ENCODE measurements at places on chromosomes 12 and 14.

- DNase-seq, result no peak
Observed at GRCh38 chr12:112907415-112908157, 824 bp downstream of the OAS1 start.

GRCh38 chr12:3073438-3074250 is 3.5 kb upstream of the TSPAN9 start:
- no peak for DNase-seq

- DNase-seq, result no peak
Observed at GRCh38 chr12:110269622-110270124, 11.4 kb upstream of the ATP2A2 start.

GRCh38 chr12:118436002-118436730 is 59.8 kb downstream of the SUDS3 start:
- DNase-seq, result no peak
